Central memory CD4-positive, alpha-beta T cell (primary cell): ENCODE measurements at places on chromosomes 7 and 10.

- DNase-seq: no peak
Measured at GRCh38 chr10:85611093-85611740, 755.4 kb downstream of the GRID1 start.

- DNase-seq: no peak
Measured at GRCh38 chr7:32161708-32162107, 91.5 kb upstream of the PDE1C start.

DNA sequence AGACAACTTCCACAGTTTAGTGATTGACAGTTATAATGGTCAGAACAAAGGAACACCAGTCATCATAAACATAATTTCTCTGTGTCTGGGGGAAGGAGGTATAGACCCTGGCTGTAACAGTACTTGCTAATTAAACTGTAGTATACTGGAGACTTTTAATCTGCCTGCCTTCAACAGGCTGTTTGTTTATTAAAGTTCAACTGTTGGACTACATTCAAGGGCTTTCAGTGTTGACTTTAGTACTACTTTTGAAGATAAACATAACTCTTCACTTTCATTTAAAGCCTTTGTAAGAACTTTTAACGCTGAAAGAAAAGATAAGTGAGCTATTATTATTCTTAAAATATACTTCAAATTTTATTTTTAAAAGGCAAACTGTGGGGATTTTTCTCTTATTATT is 15.5 kb upstream of the PTTG1IP2 start:
- no peak for DNase-seq

DNA sequence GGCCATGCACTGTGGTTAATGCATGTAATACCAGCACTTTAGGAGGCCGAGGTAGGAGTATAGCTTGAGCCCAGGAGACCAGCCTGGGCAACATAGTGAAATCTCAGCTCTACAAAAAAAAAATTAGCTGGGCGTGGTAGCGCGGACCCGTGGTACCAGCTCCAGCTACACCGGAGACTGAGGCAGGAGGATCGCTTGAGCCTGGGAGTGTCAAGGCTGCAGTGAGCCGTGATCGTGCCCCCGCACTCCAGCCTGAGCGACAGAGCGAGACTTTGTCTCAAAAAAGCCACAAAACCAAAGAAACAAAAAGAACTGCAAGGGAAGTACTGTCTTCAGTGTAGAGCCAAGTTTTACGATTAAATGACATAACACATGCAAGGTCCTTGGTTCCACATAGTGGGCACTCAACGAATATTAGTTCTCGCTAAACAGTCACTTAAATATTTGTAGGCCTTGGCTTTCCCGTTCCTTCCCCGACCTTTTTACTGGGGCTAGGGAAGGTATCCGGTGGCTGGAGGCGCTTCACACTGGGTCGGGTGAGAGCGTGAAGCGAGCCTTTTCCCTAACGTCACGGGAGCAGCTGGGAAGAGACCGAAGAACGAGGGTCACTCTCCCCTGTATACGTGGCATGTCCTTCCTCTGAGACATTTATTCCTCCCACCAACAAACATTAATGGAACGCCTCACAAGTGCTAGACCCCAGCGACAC is 993 bp upstream of the SND1 start:
- peak; percentile 34 for DNase-seq

GRCh38 chr10:21509341-21510240 is 15.9 kb downstream of the SKIDA1 start:
- no peak for DNase-seq

DNA sequence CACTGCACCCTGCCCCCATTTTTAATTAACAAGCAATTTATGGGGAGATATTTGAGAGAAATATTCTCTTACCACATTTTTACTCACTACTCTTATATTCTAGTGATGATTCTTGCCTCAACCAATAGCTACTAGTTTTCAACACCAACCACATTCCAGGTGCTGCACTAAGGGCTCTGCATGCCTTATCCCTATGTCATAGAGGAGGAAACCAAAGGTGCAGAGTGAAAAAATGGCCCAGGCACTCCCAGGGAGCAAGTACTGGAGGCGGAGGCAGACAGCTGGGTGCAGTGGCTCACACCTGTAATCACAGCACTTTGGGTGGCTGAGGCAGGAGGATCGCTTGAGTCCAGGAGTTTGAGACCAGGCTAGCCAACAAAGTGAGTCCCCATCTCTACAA is 35.5 kb upstream of the TPST1 start:
- DNase-seq: no peak
